K562 (cell line): ENCODE measurements at places on chromosomes 12 and 14. TPM values are rescaled to one million over a fixed set of nuclear protein-coding genes. Genes with fewer than 3 reads are reported as not detected.

GRCh38 chr12:108686780-108687179 is 44.5 kb downstream of the CORO1C start:
- DNase-seq: no peak

- no peak for DNase-seq
Measured at GRCh38 chr14:76755610-76756370, 5.5 kb upstream of the VASH1 start.

DNA sequence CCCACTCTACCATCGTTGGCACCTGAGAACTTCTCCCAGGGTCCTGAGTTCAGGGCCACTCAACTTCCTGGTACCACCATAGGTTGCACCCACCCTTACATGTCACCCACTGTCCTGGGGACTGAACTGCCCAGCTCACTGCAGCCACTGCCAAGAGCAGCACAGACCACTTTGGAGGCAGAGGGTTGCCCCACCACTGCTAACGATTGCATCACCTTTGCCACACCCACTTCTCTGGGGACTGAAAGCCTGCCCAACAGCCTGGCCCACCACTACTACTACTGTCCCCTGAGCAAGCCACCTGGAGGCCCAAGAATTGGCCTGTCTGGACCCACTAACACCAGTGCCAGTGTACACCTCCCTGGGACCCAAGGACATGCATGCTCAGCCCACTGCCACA is 27.6 kb downstream of the CACNA2D4 start:
- DNase-seq: no peak

GRCh38 chr14:66540038-66540437 is 32.1 kb downstream of the GPHN start:
- no peak for DNase-seq

GRCh38 chr14:22577334-22577908 is 11.6 kb downstream of the DAD1 start:
- no peak for DNase-seq

C12orf54 gene
- total RNA-seq: not detected in 2 replicates

NINJ2 gene
- 2.3 and 2.6 TPM in 2 replicates for total RNA-seq

- no peak for DNase-seq
Measured at GRCh38 chr12:94844452-94844851, 159.0 kb downstream of the NDUFA12 start.

DNA sequence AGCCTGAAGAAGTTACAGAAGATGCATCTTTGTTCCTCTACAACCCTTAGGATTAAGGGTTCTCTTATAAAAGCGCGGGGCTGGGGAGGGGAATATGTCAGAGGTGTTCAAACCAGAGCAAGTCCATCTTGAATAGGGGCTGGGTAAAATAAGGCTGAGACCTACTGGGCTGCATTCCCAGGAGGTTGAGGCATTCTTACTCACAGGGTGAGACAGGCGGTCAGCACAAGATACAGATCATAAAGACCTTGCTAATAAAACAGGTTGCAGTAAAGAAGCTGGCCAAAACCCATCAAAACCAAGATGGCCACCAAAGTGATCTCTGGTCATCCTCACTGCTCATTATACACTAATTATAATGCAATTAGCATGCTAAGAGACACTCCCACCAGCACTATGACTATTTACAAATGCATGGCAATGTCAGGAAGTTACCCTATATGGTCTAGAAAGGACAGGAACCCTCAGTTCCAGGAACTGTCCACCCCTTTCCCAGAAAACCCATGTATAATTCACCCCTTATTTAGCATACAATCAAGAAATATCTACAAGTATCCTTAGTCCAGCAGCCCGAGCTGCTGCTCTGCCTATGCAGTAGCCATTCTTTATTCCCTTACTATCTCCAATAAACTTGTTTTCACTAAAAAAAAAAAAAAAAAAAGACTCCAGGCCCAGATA is 108.1 kb upstream of the FOXN3 start:
- DNase-seq: no peak

DNA sequence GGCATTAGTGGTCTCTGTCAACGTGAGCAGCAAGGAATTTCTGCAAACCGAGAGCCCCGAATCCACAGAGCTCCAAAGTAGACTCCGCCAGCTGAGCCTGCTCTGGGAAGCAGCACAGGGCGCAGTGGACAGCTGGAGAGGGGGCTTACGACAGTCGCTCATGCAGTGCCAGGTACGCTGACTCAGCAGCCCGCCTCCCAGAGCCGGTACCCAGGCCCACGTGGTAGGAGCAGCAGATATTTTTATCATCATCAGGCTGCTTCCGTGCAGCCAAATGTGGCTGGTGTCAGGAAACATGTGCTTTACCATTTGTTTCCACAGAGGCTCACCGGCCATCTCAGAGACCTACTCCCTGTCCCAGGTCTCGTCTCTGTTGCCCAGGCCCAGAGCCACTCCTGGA is 73.7 kb downstream of the ESR2 start:
- DNase-seq: peak; percentile 12
